ENCODE measurements at places on chromosomes 16 and 17.

DNA sequence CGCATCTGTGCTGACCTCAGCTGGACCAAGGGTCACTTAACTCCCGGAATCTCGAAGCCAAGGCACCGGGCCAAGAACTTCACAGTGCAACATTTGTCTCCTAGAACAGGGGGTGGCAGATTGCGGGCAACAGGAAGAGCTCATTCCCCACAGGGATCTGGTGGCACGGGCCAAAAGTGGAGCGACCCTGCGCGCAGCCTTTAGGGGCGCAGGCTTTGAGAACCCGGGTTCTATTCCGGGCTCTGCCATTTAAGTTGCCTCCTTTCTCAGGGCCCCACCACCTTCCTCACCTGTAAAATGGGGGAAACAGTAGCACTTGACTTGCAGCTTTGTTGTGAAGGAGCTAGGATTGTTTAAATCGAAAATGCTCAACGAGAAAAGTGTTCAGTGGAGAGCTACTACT, 651 bp downstream of the SHMT1 start:
- DNase-seq = no peak

DNA sequence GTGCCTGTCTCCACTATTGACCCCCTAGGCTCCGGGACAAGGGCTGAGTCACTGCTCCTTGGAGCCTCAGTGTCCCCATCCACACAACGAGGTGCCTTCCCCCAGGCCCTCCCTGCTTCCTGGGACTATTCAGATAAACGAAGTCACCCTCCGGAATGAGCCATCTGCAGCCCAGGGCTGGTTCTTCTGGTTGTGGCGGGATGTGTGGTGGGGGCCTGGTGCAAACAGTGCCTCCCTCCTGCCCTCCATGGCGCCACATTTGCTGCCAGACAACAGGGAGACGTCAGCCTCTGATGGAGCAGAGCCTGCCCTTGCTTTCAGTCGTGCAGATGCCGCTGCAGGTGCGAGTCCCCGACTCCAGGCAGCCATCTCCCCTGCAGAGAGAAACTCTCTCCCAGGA, 5.1 kb upstream of the KRT16 start:
- no peak for DNase-seq

GRCh38 chr17:41489531-41489930, at the start of gene KRT36:
KRT36 (minus strand) TSS chr17:41489910; CDS start chr17:41489864, 46 bp downstream.
- no peak for DNase-seq

GRCh38 chr16:85611194-85611443, 2.0 kb upstream of the GSE1 start:
- DNase-seq = no peak

DNA sequence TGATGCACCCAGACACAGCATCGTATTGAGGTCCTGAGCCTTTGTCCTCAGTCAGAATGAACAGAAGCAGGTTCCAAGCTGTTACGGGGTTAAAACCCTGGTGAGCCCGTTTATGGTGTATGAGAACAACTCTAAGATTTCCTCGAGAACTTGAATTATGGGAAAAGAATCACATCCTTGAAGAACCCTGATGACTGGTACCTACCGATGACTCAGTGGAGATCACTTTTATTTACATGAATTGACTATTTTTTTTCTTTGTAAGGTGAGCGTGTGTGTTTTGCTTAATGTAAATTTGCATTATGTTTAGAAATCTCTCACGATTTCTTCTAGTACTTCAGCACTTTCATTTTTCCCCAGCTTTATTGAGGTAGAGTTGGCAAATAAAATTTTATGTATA, 3.3 kb upstream of the KRTAP4-4 start:
- DNase-seq = no peak

GRCh38 chr17:14196377-14196997, 40.2 kb downstream of the CDRT15 start:
- no peak for DNase-seq

- no peak for DNase-seq
These were observed 19.9 kb downstream of the GJD3 start for GRCh38 chr17:40344421-40345160.

GRCh38 chr16:80936410-80936809, 70.3 kb downstream of the CMC2 start:
- no peak for DNase-seq

DNA sequence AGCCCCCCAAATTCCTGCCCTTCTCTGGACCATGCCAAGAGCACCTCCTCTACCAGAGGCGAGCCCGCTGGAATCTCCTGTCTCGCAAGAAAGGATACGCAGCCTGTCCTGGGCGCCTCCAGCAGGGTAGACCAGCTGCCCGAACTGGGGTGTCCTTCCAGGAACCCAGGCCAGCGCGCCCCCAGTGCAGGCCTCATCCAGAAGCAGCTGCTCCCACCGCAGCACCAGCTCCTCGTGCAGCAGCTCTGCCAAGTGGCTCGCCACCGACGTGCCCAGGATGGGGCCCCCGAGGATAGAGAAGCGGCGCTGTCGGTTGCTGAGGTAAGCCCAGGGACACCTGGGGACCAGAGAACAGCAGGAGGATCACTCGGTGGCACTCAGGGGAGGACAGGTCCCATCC, 4.8 kb downstream of the TAF1C start:
- no peak for DNase-seq

DNA sequence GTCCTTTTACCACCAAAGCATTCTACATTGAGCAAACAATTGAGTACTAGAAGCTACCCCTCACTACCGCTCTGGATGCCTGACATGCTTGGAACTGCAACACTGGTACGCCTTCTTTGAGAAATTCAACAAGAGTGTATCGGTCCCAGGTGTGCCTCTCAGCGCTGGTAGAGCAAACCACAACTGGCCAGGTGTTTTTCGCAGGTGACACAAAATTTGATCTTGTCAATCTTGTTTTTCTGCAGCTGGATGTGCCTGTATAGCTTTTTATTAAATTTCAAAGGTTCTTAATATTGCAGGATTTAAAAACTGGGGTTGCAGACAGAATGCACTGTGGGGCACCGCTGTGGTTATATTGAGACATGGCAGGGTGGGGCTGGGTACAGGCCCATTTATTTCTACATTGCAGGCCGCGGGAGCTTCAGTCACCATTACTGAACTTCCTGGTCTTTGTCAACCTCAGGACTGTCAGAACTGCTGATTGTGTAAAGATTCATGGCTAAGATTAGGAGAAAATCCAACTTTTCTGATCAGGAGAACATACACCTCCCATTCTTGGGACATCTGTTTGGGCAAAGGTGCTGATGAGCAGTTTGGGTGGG, 4.5 kb upstream of the SNX20 start:
- no peak for DNase-seq

DNA sequence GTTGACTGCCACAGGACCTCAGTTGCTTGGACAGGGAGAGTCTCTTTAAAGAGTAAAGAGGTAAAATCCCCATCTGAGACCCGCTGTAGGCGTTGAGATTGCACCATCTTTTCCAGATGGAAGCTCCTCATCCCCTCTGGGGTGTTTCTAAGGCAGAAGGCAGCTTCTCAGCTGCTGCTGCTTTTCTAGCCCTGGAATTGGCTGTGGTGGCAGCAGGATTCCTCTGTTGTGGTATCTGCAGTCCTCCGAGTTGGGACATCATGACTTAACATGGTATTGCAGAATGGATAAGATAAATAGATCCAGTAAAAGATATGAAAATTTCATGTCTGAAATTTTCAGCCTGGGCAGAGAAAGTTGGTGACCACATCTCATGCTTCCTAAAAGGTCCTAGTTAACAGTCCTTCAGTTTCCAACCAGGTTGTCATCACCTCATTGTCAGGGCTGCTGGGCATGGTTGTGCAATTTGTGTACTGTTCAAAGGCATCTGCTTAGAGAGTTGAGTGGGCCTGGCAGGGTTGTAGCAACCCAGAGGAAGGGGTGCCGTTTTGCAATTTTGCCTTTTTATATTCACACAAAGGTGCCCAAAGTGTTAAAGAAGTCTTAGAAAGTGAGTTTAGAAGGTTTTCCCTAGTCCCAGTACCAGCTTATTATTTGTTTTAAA, 150.4 kb downstream of the SPECC1 start:
- no peak for DNase-seq

DNA sequence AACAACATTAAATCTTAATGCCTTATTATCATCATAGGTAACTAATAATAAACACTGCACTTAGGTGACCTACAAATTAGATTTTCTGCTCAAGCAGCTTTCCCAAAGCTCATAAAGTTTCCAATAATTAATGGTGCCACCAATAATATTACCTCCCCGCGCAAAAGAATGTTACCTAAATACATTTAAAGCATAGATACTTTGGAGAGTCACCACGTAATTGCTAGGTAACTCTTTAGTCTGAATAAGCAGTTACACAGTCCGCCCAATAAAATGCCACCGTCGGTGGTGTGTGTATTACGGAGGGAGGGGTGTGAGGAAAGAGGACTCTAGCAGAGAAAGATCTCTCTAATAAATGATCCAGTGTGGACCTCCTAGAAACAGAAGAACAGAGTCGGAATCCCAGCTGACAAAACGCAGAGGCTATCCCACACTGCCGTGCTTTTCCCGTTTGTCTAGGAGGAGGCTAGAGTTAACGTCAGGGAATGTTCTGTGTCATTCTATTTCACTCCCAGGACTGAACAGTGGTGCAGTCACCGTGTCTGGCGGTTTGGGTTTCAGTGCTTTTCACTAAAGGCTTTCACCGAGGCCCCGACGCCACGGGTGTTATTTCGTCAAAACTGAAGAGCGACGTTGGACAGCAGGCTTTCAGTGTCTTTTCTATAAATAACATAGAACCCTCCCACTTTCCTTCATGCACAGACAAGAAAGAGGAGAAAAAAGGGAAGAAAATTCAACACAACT, 630 bp downstream of the RNFT1 start:
- peak; percentile 40 for DNase-seq

DNA sequence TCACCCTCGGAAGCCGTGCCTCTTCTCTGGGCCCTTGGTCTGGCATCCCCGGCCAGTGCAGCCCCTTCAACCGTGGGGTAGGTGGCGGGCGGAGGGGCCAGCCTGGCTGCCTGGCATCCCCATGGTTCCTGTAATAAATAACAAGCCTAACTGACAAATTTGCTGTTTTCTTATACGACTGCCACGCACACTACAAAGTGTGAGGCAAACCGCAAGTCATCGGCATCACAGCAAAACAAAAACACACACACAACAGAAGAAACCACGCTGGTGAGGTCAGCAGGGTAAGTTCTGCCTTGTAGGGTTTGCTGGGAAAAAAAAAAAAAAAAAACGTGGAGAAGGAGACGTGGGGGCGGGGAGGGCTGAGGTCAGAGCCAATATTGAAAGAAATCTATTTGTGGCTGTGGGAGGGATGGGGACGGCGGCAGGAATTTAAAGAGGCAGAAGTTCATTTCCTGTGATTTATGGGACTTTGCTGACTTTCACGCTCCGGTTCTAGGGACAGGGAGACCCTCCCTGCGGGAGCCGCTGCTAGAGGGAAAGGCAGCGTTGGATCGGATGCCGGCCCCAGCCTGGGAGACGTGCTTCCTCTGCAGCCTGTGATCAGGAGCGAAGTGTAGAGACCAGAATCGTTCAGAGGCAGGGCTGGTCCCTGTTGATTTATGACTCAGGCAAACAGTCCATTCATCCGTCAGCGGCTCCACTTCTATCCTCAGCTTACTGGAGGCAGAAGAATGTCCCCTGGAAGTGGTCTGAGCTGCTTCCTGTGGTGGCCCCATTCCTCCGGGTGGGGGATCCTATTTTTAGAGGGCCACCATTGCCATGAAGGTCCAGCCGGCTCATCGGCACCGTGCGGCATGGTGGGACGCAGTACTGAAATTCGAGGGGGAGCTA, 162.8 kb downstream of the FOXL1 start:
- DNase-seq = no peak

GRCh38 chr17:12545877-12546513, 119.7 kb upstream of the MYOCD start:
- no peak for DNase-seq

- no peak for DNase-seq
These were observed 317.3 kb downstream of the FOXL1 start for GRCh38 chr16:86895606-86896005.

- no peak for DNase-seq
These were observed 53.0 kb downstream of the SOCS3 start for GRCh38 chr17:78306913-78307312.

DNA sequence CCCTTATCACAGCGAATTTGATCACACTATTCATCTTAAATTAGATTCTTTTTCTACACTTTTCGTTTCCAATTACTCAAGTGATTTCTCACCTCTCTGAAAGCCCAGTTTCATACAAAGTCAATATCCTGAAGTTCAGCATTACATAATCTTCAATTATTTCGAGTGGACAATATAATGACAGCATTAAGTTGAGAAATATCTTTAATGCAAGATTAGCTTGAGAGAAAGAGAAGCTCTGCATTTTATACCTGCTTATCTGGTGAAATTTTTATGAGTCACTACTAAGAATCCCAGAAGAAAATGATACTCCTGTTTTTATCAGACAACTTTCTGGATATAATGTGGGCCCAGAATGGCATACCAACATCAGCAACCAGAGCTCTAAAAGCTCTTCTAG, 509.6 kb downstream of the KCNJ2 start:
- DNase-seq = no peak

DNA sequence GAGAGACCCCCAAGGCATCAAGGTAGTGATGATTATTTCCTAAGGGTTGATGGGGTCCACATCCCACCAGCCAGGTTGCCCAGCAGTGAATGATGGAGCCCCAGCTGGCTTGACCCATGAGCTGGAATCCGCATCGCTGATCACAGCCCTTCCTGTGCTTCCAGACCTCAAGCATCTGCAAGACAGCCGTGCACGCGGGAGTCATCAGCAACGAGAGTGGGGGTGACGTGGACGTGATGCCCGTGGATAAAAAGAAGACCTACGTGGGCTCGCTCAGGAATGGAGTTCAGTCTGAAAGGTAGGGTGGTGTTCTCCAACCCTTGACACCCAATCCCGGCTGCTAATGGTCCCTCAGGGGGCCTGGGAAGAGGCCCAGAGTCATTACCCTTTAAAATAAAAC, 69.3 kb downstream of the CRISPLD2 start:
- DNase-seq = no peak

DNA sequence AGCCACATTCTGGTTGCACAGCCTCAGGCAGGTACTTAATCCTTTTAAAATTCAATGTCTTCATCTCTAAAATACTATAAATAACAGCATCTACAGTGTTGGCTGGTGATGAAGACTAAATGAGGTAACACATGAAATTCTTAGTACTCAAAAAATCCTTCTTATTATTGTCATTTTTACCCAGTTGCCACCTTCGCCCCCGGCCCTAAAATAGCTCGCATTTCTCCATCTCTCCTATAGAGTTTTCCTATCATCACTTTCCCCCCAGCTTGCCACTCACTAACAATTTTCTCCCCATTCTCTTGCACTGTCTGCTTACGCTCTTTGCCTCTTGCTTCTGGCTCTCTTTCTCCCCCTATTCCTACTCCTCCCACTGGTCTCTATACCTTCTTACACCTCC, 59.9 kb upstream of the MARCHF10 start:
- no peak for DNase-seq

GRCh38 chr17:10624969-10625368, 32.1 kb downstream of the MYH3 start:
- no peak for DNase-seq

DNA sequence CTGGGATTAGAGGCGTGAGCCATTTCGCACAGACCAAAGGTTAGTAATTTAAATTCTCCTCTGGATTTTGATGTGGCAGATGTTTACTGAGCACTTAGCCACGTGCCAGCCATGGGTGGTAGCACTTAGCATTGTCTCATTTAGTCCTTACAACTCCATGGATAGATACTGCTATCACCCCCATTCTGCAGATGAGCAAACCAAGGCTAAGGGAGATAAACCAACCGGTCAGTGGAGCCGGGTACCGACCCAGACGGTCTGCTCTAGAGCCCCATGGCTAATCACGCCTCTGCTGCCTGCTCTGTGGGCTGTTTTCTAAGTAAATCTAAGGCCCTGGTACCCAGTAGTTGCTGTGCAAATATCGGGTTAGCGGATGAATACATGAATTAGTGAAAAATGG, 12.6 kb upstream of the ADGRG1 start:
- DNase-seq = no peak

All from NCI-H2029 treated with DMSO at 0.1 percent for 48 hours (cell line).